ENCODE measurements at places on chromosomes 4 and X. TPM values are rescaled to one million over a fixed set of nuclear protein-coding genes. Genes with fewer than 3 reads are reported as not detected.

The PNMA3 gene
- total RNA-seq: 1.0 TPM

The TXK gene
- total RNA-seq: 1.8 TPM

The TNIP3 gene
- 9.2 TPM for total RNA-seq

The FGF5 gene
- total RNA-seq: not detected

The TEX13D gene
- total RNA-seq: 0.11 TPM

The SLC6A14 gene
- total RNA-seq: not detected

The ZDHHC15 gene
- total RNA-seq: 0.05 TPM

The XKRX gene
- 0.23 TPM for total RNA-seq

The IL3RA gene
- 6.8 TPM for total RNA-seq

The MGARP gene
- not detected for total RNA-seq
